Vagina (tissue), 2 donors: ENCODE measurements at places on chromosomes 16 and 17.

DNA sequence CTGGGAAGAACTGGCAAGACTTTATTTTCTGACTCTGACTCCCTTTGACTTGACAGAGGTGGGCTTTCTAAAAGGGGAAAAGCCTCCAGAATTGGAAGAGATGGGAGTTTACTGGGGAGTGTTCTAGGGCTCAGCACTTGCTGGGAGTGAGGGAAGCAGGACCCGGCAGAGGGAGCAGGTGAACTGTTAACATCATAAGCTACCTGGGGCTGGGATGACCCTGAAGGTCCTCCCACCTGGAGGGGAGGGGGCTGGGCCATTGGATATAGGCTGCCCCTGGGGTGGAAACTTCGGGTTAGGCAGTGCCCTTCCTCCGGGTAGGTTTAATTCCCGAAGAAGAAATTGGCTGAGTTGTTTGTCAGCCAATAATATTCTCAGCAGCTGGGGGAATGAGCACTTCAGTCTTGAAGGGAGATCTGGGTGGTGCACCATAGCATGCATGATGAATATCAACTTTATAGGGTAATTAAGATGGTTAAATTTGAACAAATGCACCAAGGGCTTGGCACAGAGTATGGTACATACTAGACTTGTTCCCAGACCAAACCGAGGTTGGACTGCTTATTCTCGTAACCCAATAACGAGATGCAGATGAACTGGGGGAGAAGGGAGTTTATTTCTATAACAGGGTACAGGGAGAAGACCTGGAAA lies 337.0 kb downstream of the HAPSTR1 start:
- DNase-seq: no peak

DNA sequence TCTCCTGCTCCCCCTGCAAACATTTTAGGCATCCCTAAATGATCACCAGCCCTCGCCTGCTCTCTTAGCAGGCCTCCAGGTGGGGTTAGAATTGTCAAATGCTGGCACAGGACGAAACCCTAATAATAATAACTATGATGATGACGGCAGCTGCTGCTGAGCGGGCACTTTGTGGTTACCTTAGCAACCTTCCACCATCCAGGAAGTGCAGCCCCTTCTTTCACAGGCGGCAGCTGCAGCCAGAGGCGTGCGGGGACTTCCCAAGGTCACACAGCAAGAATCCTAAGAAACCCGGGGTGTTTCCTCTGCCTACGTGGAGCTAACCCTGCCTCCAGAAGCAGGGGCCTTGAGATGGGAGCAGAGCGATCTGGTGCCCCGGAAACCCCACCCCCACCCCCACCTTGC lies 22.4 kb upstream of the EIF1 start:
- no peak for DNase-seq

- DNase-seq: no peak
Measured at GRCh38 chr16:79801646-79802045, 201.1 kb upstream of the MAF start.

- no peak for DNase-seq
Measured at GRCh38 chr16:10613785-10614485, 33.5 kb upstream of the EMP2 start.

- no peak for DNase-seq
Measured at GRCh38 chr17:12627177-12627629, 38.5 kb upstream of the MYOCD start.

GRCh38 chr17:60436676-60437075 lies 14.4 kb downstream of the CHCT1 start:
- DNase-seq: no peak

DNA sequence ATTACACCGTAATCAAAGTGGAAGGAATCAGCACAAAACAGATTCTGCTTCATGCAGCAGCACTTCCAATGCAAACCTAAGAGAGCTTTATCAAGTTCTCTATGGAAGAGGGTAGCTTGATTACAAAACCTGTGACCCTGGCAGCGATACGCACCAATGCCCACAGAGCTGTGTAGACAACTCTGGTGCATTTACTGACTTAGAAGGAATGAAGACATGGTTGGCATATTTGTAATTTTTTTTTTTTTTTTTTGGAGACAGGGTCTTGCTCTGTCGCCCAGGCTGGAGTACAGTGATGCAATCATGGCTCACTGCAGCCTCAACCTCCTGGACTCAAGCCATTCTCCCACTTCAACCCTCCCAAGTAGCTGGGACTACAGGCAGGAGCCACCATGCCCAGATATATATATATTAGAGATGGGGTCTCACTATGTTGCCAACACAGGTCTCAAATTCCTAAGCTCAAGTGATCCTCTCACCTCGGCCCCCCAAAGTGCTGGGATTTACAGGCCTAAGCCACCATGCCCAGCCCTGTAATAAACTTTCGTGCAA lies 49.4 kb downstream of the XPO6 start:
- no peak for DNase-seq

DNA sequence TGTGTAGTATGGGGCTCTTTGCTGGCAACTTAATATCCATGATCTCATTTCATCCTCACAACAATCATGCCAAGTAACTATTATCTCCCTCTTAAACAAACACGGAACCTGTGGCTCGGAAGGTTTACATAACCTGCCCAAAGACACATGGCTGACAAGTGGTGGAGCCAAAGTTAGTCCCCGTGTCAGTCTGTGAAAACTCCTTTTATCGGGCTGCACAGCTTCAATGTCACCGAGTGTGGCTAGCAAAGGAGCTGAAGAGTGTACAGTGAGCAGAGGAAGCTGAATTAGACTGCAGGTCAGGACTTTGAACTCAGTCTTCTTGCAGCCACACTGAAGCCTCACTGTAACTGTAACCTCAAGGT lies 80.3 kb downstream of the PARN start:
- DNase-seq: no peak

GRCh38 chr17:64264891-64265290 lies 1.8 kb upstream of the TEX2 start:
- no peak for DNase-seq

GRCh38 chr17:30556374-30557332 lies 79.4 kb downstream of the GOSR1 start:
- DNase-seq: no peak
